ENCODE measurements at places on chromosomes 3 and 15.
A peak's percentile ranks its signal among the peaks of the same experiment; 100 is the strongest.

DNA sequence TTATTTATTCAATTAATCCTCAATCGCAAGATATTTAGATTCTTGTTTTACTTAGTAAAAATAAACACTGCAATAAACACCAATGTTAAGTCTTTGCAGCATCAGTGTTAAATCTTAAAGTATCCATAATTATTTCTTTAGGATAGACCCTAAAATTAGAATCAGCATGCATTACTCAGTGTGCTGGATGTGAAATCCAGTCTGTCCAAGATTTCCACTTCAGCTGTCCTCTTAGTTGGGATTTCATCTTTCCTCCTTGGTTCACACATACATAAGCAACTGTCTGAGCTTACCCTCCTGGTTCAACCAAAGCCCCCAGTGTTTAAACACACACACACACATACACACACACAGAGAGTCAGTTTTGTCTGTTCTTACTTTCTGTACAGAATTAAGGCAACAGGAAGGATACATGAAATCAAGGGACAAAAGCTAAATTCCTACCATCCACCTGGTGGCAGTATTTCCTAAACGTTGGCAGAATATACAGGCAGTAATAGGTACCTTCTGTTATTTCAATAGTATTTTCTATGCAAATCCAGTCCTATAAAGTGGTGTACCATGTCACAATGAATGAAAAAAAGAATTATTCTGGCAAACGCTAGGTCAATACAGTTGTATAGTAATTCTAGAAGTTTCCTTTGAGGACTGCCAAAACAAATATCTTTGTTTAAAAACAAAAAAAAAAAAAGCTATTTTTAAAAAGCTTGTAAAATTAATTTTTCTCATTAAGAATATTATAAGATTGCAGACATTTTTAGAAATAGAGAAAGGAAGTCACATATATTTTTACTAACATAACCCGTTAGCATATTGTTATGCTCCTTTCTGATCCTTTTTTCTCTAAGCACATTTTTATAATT is 27.3 kb upstream of the DMXL2 start:
- DNase-seq: no peak

GRCh38 chr3:52752045-52752660 is 18.6 kb downstream of the NEK4 start:
- DNase-seq: no peak

DNA sequence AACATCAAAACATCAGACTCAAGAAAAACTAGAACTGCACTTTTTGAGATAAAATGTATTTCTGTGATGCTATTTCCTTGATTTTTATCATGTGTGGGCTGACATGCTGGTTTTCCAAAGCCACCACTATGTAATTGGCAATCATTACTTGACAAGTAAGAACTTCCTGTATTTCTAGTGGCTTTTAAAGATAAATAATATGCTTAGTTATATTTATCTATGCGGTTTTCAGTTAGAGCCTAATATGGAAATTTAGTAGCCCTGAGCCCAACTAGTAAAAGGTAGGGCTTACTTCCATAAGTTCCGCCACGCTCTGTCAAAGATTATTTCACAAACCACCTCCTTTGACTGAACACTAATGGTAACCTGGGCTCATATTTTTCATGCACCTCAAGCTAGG is 91.6 kb downstream of the PPARG start:
- no peak for DNase-seq

DNA sequence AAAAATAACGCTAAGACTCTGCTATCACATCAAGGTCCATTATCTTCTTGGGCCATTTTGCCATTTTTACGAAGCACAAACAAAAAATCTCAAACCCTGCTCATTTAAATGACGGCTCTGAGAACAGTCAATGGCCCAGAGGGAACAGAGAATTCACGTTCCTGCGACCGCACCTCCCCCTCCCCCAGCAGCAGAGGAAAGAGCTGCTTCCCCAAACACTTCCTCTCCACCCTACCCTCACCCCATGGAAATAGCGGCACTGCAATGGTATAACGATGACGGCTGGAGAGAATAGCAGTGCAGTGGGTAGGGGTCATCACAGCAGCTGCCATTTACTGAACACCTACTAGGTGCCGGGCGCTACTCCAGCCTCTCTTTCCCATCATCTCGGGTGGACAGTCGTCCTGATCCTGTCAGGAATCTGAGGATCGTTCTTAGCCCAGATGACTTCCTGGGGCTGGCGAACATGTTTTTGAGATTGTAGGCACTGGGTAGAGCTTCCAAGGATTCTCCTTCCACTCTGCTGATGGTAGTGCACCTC is 113.3 kb downstream of the IQSEC1 start:
- DNase-seq: no peak

- DNase-seq: no peak
These were observed 60.5 kb downstream of the RAB7A start for GRCh38 chr3:128786434-128787020.

- no peak for DNase-seq
These were observed 398.4 kb downstream of the TUSC7 start for GRCh38 chr3:117107946-117108345.

- no peak for DNase-seq
These were observed 9.9 kb downstream of the CHRNB4 start for GRCh38 chr15:78630886-78631633.

DNA sequence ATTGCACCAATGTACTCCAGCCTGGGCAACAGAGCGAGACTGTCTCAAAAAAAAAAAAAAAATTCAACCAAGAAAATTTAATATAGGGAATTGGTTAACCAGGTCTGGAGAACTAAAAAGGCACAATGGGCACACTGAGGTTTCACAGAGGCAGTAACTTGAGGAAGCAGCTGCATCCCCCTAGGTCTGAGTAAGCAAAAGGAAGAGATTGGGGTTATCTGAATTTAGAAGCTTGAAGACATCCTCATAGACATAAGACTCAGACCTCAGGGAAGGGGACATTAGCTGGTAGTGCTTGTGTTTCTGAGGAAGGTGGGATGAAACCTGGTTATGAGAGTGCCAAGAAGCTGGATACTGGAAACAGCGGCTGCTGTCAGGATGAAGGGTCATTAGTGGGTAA is 50.1 kb upstream of the LEKR1 start:
- no peak for DNase-seq

GRCh38 chr3:152258448-152259393 is 10.0 kb upstream of the MBNL1 start:
- peak; percentile 50 for DNase-seq

DNA sequence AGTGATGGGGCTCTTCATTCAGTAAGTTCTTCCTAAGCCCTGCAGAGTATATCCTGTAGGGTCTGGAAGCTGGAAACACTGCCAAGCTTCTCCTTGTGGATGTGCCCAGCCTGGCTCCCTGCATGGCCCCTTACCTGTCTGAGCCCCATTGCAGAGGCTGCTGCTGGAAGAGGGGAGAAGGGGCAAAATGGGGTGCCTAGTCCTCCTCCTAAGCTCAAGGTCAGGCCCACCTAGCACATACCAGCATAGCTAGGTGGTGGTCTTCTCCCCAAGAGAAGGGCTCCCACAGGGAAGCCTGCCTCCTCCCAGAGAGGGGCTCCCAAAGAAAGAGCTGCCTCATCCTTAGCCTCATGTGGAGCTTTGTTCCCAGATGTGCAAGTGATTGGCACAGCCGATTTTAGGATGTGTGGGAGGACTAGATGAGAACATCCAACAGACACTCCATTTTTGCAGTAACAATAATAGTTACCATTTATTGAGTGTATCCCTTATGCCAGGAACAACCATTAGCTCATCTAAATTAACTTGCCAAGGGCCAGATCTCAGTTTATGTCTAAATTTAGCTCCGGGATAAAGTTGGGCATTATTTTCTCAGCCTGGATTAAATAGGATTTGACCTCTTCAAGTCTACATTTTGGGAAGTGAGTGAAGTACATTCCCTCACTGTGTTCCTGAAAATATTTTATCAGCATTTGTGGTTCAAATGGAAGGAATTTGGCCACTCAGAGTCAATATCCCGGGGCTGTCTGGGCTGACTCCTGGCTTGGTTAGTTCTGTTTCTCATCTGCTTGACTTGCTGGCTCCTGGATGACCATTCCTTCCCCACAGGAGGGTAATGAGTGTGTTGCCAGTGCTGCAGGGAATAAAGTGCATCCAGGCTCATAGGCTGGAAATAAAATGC is 291.1 kb upstream of the ROPN1 start:
- DNase-seq: no peak

DNA sequence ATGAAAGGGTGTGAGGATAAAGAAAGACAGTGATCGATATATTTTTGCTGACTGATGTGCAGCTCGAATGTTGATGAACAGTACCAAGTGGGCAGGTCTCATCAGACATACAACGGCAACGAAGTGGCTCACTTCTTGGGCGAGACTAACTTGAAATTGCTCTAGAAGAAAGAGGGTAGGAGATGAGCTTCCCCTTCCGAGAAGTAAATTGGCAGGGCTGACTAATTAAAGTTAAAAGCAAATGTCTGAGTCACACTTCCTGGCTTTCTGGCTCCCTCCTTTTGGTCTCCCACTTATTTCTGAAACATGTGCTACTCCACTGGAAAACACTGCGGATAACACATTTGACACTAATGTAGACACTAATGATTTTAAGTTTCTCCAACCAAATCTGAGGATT is 228.3 kb downstream of the ABHD5 start:
- DNase-seq: no peak

DNA sequence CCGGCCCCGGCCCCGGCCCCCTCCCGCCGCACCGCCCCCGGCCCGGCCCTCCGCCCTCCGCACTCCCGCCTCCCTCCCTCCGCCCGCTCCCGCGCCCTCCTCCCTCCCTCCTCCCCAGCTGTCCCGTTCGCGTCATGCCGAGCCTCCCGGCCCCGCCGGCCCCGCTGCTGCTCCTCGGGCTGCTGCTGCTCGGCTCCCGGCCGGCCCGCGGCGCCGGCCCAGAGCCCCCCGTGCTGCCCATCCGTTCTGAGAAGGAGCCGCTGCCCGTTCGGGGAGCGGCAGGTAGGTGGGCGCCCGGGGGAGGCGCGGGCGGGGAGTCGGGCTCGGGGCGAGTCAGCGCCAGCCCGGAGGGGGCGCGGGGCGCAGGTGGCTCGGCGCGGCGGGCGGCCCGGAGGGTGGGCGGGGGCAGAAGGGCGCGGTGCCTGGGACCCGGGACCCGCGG is 352 bp downstream of the CHRD start:
- no peak for DNase-seq

GRCh38 chr15:35602836-35603235 is 56.9 kb upstream of the DPH6 start:
- DNase-seq: no peak

DNA sequence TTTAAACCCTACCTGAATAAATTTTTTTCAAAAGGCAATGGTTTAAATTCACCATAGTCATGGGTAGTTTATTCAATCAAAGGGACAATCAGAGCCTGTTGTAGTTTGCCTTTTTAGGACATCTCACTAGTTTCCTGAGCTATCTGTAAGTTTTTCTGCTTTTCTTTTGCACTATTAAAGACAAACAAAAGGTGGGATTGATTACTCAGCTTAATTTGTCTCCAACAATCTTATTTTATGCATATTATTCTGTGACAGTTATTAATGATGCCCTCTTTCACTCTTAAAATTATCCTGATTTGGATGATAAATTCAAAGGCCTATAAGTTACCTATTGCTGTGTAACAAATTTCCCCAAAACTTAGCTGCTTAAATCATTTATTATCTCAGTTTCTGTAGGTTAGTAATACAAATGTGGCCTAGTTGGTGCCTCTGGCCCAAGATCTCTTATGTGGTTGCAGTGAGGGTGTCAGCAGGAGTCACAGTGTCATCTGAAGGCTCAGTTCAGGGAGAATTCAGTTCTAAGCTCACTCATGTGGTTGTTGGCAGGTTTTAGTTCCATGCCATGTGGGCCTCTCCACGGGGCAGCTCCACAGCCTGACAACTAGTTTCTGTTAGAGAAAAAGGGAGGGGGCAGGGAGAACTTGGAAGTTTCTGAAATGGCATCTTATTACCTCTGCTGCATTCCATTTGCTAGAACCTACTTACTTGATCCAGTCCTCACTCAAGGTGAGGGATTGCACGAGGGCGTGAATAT is 16.0 kb downstream of the ARMC8 start:
- no peak for DNase-seq

DNA sequence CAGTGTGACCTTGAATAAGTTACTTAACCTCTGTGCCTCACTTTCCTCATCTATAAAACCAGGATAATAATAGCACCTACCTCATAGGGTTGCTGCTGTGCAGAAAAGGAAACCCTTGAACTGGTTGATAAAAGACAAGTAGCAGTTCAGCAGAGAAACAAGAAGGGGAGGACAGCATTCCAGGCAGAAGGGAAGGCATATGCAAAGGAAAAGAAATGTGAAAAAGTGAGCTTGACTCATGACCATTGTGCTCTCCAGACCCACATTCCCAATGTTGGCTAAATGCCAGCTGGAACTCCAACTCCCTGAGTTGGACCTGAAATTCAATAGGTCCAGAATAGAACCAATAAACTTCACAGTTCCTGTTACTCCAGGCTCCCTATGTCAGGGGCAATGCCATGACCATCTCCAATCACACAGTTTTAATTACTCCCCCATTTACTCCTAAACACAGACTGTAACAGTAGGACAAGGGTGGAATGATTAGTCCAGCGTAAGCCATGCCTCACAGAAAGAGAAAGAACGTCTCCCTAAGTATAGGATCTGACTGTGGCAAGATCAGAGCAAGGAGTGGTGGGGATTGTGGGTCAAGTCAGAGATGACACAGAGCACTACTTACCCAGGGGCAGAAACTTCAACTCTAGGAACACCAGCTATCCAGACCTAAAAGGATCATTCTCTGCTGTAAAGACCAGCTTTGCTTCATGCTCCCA is 26.9 kb downstream of the PRKAR2A start:
- no peak for DNase-seq

GRCh38 chr3:175198991-175199783 is 340.1 kb downstream of the NAALADL2 start:
- DNase-seq: no peak

Data from activated CD4-positive, alpha-beta T cell treated with anti-CD3 and anti-CD28 coated beads for 1 hour (primary cell).